ENCODE measurements at places on chromosomes 4 and X.
A peak's percentile ranks its signal among the peaks of the same experiment; 100 is the strongest.

GRCh38 chr4:188955066-188955465 lies 815.8 kb downstream of the TRIML1 start:
- DNase-seq: no peak

- no peak for DNase-seq
These were observed 62.4 kb upstream of the MSANTD1 start for GRCh38 chr4:3186609-3187008.

- DNase-seq: no peak
These were observed 45.7 kb downstream of the RBM47 start for GRCh38 chr4:40583850-40584439.

DNA sequence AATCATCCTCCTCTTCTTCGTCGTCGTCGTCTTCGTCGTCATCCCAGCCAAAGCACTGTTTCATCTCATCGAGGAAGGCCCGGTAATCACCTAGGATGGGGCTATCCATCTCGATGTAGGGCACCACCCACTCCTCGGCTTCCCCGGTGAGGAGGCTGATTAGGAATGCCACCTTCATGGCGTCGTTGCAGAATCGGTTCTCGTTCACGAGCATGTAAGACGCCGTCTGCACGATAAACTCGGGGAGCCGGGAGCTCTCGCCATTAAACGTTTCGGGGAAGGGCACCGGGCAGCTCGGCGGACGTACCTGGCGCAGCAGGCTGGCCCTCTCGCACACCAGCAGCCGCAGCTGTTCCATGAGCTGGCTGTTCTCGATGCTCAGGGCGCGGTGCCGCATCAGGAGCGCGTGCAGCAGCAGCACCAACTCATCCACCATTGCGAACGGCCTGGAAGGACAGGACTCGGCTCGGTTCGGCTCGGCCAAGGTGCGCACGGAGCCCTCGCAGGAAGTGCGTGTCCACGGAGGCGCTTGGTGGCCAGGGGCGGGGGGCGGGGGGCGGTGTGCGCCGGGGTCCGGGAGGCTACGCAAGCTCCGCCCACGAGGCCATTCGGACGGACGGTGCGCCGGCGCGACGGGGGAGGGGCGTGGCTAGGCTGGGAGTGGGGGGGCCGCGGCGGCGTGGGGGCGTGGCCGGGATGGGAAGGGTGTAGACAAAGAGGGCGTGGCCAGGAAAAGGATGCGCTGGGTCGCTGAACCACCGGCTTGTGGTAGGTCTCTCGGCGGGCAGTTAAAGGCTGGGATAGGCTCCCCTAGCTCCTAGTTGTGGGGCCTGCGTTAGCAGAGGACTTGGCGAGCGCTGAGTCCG lies at the start of gene LDOC1:
Gene LDOC1 (minus strand): TSS at position 544 of the 866 bp plus-strand sequence. CDS start 108 bp downstream, at position 436.
- peak; percentile 54 for DNase-seq

DNA sequence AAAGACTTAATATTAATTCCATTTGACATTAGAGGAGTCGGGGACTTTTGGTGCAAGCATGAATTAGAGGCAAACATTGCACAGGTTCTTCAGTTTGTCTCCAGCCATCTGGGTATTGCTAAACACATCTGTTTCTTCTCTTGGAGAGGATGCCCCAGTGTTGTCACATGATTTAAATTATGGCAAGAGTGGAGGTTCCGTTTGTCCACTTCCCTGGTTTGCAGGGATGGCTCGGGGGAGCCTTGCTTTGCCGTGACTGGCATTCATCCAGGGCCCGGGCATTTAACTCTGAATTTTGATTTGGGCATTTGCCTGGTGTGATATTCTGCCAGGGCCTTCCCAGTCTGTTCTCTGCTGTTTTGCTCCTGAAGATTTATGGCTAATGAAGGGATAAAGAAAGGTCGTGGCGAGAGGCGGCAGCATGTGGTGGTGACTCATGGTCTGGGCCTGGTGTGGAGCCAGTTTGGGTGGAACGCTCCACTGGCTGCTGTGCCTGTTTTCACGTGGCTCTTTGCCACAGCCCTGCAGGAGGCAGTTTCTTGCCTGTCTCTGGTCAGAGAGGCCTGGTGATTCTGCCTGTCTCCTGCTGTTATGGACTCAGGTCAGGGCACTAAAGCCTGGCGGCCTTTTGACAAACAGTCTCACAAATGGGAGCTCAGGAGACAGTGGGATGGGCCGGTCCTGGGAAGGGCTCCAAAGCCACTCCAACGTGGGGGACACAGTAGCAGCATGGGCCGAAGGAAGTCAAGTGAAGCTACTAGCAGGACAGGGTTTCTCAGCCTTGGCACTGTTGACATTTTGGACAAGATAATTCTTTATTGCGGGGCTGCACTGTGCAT lies 99.4 kb upstream of the PGRMC2 start:
- no peak for DNase-seq

GRCh38 chr4:109803924-109804571 lies 2.2 kb upstream of the CFI start:
- DNase-seq: no peak

- no peak for DNase-seq
These were observed 101.2 kb downstream of the CBR4 start for GRCh38 chr4:168908851-168909273.

- DNase-seq: no peak
These were observed 1882.9 kb upstream of the AGA start for GRCh38 chr4:179325181-179325580.

DNA sequence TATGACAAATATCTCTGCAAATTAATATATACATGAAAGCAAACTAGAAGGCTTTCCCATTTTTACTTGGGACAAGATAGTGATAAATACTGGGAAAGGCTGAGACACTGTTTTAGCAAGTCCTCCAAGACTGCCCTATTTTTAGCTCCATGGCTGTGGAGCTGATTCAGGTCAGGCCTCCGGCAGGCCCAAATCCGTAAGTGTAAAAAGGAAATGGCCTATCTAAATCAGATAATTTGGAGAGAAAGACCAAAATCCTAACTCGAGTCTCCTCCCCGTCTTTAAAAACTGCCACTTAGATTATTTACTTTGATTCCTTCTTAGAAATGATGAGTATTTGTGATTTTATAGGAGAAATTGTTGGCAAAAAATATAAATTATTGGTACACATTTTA lies 2.9 kb downstream of the OTUD4 start:
- DNase-seq: no peak

DNA sequence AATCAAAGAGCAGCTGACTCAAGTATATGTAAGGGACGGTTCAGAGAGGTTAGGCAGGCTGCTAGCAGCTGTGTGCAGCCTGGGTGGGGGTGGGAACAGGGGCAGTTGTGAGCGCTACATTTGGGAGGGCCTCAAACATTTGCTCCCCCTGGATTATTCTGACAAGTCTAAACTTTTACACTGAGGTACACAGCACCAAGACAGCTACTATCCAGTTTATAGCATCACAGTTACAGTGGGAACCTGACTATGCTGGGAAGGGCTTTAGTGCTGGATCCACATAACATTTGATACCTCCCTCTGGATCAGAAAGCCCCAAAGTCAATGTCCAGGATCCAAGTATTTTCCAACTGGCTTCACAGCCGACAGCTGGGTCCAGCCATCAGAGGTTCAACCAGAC lies 55.8 kb upstream of the GIMD1 start:
- DNase-seq: no peak

- no peak for DNase-seq
These were observed 39.4 kb downstream of the NALF2 start for GRCh38 chrX:69543572-69543971.

DNA sequence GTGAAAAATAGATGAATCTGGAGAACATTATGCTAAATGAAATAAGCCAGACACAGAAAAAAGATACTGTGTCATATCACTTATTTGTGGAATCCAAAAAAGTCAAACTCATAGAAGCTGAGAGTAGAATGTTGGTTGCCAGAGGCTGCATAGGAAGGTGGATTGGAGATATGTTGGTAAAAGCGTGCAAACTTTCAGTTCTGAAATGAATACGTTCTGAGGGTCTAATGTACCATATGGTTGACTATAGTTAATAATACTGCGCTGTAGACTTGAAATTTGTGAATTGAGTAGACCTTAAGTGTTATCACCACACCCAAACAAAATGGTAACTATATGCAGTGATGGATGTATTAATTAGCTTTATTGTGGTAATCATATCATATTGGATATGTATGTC lies 45.0 kb upstream of the UPRT start:
- no peak for DNase-seq

- no peak for DNase-seq
These were observed 6.3 kb downstream of the DCHS2 start for GRCh38 chr4:154485127-154485773.

DNA sequence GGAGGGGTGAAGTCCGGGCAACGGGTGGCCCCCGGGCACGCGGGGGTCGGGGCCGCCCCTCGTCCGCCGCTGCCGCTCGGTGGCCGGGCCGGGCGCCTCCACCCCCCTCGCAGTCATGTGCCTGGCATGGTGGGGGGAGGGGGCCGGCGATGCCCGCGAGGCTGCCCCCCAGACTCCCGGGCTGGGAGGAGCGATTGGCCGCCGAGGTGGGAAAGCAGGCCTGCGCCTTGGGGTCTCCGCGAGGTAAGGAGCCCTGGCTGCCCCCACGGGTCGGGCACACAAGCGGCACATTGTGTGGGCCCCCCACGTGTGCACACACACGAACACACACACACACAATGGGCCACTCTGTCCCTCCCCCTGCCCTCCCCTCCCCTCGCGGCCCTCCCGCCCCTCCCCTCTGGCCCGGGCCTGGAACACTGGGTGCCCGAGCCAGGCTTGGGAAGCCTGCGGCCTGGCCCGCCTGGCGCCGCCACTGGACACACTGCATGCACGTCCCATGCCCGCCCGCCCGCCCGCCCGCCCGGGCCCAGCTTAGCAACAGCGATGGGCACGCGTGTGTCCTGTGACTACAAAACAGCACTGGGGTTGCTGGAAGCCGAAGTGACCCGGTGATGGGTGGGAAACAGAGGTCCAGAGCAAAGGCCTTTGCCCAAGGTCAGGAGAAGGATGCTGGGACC lies 1.3 kb downstream of the SLC6A8 start:
- no peak for DNase-seq

DNA sequence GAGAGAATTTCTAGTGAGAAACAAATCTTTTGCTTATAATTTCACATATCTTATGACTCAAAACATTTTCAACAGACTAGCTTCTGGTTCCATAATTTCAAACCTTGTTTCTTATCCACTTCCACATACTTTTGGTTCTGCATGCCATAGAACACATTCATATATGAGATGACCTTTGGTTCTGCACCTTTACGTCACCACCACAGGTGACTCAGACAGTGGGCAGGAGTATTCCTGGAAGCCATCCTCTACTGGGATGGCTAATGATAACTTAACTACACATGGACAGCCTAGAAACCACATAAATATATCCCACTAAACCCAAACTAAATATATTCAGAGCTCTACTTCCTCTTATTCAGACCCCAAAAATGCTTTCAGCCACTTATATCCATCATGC lies 133.3 kb downstream of the DCK start:
- no peak for DNase-seq

- no peak for DNase-seq
These were observed 36.3 kb upstream of the MYOZ2 start for GRCh38 chr4:119099227-119099810.

DNA sequence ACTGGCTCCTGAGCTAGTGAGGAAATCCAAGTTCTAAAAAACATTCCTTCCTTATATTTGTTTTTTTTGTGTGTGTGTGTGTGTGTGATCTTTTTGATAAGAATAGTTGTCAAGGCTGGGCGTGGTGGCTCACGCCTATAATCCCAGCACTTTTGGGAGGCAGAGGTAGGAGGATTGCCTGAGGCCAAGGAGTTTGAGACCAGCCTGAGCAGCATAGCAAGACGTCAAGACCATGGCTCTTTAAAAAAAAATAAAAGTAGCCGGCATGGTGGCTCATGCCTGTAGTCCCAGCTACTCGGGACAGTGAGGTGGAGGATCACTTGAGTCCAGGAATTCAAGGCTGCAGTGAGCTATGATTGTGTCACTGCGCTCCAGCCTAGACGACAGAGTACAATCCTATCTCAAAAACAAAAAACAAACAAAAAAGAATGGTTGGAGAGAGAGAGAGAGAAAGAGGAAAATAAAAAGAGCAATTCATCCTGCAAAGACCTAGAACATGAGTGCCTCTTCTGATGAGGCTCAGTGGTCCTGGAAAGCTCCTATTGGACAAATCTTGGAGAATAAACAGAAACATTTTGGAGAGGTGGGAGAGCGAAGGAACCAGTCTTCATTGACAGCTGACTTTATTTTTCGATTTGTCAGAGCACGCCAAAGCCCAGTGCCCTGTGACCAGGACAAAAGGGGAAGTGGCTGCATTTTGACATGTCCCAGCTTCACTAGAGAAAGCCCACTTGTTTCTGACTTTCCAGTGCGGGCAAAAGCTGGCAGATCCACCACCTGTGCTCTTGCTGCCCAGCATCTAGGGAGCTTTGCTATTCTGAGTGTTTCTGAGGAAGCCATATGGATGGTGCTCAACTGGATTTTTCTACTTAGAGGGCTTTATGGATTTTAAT lies 244.7 kb downstream of the PALLD start:
- no peak for DNase-seq

DNA sequence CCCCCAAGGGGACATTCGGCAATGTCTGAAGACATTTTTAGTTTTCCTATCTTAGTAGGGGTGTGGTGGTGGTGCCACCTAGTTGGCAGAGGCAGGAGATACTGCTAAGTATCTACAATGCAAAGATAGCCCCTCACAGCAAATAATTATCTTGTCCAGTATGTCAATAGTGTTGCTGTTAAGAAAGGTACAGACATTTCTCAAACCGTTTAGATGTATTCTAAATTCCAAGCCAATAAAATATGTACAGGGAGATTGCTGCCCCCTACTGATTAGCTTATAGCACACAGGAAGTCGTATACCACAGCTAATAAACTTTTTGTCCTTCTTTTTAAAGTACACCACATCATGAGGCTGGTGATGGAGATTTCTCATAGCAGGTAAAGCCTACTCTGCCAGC lies 260.5 kb downstream of the TMA16 start:
- DNase-seq: no peak

GRCh38 chr4:164753873-164754488 lies at the start of gene SMIM31:
TSS of gene SMIM31 (plus strand) at chr4:164754131. CDS start at chr4:164770444, 16,313 bp downstream.
- no peak for DNase-seq

All from activated gamma-delta T cell treated with Interleukin-2 at 50 U/mL for 16 hours (primary cell).